Activated T-cell treated with anti-CD3 and anti-CD28 coated beads, Interleukin-2, amount 50 U/mL, for 72 hours (primary cell): ENCODE measurements at places on chromosomes 11 and 22. TPM values are rescaled to one million over a fixed set of nuclear protein-coding genes. Genes with fewer than 3 reads are reported as not detected.

Gene WNT11
- 0.12 TPM for total RNA-seq

Gene SPON1
- 0.16 TPM for total RNA-seq

Gene PATZ1
- 22.9 TPM for total RNA-seq

DNA sequence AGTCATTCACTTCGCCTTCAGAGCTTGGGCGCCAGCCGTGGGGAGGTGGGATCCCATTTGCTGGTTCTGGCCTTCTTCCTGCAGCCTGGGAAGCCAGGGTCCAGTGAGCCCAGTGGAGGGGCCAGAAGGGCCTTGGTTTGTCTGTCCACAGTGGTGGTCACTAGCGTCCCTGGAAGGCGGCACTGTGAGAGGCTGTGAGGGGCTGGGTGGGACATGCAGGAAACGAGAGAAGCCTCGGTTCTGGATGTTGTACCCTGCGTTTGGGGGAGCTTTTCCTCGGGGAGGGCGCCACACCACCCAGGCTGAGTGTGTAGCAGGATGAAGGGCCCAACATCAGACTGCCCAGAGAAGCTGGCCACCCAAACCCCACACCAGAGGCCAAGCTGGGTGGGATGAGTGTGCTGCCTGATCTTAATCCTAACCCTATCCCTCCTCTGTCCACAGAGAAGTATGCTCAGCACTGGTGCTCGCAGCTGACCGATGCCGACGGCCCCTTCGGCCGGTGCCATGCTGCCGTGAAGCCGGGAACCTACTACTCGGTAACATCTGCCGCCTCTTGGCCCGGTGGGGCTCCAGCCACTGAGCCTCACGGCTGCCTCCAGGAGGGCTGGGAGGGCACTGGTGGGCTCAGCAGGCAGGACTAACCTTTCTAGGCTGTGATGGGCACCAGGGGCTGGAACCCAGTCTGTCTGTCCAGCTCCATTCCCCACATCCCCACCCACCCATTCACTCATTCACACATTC lies 14.4 kb downstream of the MUC5AC start:
- H3K4me3 ChIP-seq = no peak overlapping the region
- H3K27me3 ChIP-seq = no peaks in the 10 kb centered on the region
- no peak for DNase-seq
- H3K36me3 ChIP-seq = no peaks in the 10 kb centered on the region
- H3K4me1 ChIP-seq = no peaks in the 10 kb centered on the region

DNA sequence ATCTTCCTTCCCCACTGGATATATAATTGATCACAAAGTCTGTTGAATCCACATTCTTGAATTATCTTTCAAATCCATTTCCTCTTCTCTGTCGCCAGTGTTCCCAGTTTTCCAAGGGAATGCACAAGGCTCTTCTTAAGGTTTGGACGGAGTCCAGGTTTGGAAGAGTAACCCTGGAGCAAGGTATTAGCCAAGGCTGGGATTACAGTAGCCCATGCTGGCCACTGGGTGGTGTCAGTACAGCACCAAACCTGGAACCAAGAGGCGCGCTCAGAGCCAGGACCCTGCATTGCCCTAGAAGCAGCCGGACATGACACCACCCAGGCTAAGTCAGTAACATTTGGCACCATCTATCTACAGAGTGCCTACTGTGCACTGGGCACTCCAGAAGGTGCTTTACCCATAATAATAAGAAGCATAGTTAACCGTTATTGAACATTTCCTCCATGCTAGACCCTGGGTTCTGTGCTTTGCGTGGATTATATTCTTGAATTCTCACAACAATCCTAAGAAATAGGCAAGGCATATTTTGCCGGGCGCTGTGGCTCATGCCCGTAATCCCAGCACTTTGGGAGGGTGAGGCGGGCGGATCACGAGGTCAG lies 48.0 kb upstream of the CLPB start:
- H3K27me3 ChIP-seq = no peaks in the 10 kb centered on the region
- no peaks in the 10 kb centered on the region for H3K36me3 ChIP-seq
- peaks cover 15% of the 10 kb centered on the region for H3K4me1 ChIP-seq
- no peak overlapping the region for H3K4me3 ChIP-seq

DNA sequence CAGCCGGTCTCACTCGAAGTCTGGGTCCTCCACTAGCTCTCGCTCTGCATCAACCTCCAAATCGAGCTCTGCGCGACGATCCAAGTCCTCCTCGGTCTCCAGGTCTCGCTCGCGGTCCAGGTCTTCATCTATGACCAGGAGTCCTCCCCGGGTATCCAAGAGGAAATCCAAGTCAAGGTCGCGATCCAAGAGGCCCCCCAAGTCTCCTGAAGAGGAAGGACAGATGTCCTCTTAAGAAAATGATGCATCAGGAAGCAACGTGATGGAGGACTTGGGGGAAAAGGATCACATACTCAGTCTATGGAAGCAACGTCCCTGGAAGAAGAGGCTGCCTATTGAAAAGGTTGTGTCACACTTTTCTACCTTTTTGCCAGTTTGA lies 1.1 kb downstream of the SRSF8 start:
- peak overlapping the region; percentile 99 for H3K27ac ChIP-seq
- H3K36me3 ChIP-seq = peaks cover 6% of the 10 kb centered on the region
- no peaks in the 10 kb centered on the region for H3K27me3 ChIP-seq
